ENCODE measurements at places on chromosomes 11 and 22.

DNA sequence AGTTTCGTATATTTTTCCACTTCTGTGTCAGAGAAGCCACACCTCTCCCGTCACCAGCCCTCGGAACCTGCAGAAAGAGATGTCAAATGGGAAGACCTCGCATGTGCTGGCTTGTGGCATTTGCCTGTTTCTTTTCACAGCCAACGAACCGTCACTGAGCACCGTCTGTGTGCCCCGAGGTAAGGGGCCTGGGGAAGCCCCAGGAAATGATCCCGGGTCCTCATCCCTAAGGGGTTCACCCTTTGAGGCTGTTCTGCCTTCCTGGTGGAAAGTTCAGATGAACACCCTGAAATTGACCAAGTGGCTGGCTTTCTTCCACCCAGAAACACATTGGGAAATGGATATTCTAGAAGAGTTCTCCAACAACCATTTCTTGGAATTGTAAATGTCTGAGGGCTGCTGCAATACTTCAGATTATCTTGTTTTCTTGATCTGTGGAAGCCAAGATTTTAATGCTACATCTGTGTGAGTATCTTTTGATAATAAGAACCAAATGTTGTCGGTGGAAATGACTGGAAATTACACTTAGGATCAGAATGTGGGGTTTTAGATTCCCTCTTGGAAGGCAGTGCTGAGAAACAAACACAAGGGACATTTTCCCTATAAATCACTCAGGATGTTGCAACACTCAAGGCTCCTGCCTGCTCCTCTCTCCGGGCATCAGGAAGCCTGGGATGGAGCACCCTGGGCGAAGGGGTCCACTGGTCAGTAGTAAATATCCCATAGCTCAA is 37.6 kb downstream of the RIBC2 start:
- DNase-seq: no peak

GRCh38 chr11:94768602-94769541 is 716 bp downstream of the AMOTL1 start:
- DNase-seq: no peak

GRCh38 chr22:35195821-35196220 is 61.5 kb upstream of the HMGXB4 start:
- DNase-seq: no peak

GRCh38 chr11:88511006-88511405 is 173.5 kb upstream of the CTSC start:
- DNase-seq: no peak
